ENCODE measurements at places on chromosomes 2 and 18.

DNA sequence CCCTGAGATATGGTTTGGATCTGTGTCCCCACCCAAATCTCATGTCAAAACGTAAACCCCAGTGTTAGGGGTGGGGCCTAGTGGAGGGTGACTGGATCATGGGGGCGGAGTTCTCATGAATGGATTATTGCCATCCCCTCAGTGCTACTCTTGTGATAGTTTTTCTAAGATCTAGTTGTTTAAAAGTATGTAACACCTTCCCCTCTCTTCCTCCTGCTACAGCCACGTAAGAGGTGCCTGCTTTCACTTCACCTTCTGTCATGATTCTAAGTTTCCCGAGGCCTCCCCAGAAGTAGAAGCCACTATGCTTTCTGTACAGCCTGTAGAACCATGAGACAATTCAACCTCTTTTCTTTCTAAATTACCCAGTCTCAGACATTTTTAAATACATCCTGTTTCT lies 16.9 kb downstream of the PUM2 start:
- DNase-seq: no peak

- DNase-seq: no peak
Observed at GRCh38 chr2:44974064-44974715, 32.7 kb downstream of the SIX3 start.

GRCh38 chr2:22694856-22695255 lies 690.1 kb upstream of the KLHL29 start:
- DNase-seq: no peak

GRCh38 chr2:134120733-134121630 lies 132.9 kb upstream of the MGAT5 start:
- DNase-seq: peak; percentile 34

DNA sequence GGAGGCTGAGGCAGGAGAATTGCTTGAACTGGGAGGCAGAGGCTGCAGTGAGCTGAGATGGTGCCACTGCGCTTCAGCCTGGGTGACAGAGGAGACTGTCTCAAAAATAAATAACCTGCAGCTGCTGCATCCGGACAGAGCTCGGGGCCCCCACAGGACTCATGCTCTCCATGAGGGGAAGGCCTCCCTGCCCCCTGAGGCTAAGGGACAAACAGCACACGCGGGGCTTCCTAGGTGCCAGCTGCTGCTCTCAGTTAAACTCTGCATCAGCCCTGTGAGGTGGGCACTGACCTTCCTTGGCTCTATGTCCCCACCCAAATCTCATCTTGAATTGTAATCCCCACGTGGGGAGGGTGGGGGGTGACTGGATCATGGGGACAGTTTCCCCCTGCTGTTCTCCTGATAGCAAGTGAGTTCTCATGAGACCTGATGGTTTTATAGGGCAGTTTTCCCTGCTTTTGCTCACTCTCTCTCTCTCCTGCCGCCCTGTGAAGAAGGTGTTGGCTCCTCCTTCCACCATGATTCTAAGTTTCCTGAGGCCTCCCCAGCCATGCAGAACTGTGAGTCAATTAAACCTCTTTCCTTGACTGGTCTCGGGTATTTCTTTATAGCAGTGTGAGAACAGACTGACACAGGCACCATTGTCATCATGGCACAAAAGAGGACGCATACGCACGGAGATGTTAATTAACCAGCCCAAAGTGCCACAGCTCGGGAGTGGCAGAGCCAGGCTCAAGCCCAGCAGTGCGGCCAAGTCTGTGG lies 49.9 kb upstream of the TAF1B start:
- no peak for DNase-seq

DNA sequence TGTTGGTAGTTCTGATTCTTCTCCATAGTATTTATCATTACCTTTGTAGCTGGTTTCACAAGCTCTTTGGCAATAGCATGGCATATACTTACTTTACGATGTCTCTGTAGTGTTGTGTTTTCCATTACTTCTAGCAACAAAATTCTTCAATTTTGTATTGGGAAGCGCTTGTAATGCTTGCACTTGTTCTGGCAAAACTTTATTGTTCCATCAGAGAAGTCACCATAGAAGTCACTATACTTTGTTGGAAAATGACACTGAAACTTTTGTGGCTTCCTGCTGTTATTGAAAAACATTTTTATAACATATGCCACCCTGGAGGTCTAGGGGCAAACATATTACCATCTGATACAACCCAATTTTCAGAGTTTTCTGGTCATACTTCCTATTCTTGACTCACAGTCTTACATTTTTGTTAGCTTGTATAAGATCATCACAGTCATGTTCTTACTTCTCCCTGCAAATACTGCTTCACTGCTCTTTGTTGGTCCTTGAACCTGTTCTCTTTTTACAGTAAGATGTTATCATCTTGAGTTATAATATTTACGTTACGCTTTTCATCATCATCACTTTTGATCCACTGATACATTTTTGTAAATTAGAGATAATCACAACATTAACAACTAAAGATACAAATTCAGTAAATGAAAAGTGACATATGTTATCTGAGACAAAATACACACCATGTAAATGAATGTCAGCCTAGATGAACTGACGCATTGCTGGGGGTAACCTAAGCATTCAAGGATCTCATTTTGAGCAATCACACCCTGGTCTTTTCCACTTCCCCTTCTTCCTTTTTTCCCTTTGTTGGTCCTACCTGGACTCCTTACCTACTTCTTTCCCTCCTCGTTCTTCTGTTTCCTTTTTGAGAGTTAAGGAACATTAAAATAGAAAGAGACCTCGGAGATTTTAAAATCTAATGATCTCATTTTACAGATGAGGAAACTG lies 33.3 kb upstream of the CXCR4 start:
- no peak for DNase-seq

DNA sequence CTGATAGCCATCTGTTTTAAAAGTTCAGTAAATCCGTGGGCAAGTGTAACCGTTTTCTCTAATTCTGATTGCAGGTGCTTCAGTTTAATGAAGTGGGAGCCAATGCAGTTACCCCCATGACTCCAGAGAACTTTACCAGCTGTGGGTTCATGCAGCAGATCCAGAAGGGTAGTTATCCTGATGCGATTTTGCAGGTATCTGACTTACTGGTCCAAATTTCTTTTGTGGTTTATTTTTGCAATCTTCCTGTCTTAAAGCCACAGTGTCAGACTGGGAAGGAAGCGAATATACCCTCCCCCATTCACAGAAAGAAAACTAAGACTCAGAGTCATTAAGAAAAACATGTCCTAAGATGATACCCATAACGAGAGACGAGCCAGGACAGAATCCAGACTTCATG lies 7.7 kb downstream of the SERPINB2 start:
- no peak for DNase-seq

- no peak for DNase-seq
Observed at GRCh38 chr2:157058161-157058560, 199.3 kb upstream of the GALNT5 start.

DNA sequence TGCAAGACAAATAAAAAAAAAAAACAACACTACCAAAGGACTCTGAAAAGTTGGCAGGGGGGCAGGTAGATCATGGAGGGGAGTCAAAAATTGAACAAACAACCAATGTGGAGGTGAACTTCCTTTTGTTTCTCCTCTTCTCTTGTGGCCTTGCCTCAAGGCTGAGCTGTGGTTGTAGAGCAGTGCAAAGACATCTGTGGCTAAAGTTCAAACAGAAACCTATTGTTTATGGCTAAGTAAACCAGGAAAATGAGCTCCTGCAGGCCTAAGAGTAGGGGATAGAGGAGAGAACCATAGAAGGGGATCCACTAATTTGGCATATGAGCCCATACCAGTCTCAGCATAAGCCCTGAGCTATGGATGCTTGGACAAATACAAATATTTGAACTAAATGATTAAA lies 40.2 kb upstream of the EGR4 start:
- no peak for DNase-seq

Measured in stimulated activated CD4-positive, alpha-beta T cell treated with anti-CD3 and anti-CD28 coated beads, Interleukin-15, amount 100 ng/mL, for 1 hour (primary cell).